ENCODE measurements at places on chromosomes 16 and 17. TPM values are rescaled to one million over a fixed set of nuclear protein-coding genes. Genes with fewer than 3 reads are reported as not detected.

DNA sequence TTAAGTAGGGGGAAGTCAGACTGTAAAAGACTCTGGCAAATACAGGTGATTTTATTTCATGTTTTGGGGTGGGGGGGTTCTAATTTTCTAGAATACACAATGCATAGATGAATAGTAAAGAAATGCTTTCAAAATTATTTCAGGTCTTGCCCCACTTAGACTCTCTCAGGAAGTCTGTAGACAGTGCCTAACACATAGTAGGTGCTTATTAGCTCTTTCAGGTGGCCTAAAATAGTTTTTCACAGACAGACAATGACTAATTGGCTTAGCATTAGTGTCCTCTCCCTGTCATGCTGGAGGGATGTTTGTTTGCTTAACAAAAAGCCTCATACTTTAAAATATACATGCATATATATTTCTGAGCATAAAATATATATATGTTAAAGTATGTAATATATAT, 366.0 kb downstream of the SOX9 start:
- DNase-seq, result no peak

GRCh38 chr17:49913226-49914095, 55.5 kb upstream of the DLX4 start:
- peak; percentile 40 for DNase-seq

GRCh38 chr17:48240122-48240521, 132.6 kb downstream of the SNX11 start:
- no peak for DNase-seq

DNA sequence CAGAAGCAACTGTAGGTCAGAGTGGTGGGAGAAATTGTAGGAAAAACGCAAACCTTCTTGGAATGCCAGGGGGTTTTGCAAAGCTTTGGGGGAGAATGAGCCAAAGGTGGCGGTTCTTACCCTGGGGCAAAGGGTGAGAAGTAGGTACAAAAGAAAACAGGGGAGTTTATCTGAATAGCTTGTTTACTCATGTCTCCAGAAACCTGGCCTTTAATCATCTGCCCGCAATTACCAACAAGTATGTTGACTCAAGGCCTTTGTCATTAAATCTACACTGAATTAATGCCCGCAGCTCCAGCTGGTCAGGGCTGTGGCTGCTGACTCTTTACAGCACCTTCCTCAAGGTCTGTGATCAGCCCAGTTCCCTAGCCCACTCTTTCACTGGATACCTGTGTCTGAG, 320.1 kb downstream of the CBLN1 start:
- peak; percentile 87 for DNase-seq

DNA sequence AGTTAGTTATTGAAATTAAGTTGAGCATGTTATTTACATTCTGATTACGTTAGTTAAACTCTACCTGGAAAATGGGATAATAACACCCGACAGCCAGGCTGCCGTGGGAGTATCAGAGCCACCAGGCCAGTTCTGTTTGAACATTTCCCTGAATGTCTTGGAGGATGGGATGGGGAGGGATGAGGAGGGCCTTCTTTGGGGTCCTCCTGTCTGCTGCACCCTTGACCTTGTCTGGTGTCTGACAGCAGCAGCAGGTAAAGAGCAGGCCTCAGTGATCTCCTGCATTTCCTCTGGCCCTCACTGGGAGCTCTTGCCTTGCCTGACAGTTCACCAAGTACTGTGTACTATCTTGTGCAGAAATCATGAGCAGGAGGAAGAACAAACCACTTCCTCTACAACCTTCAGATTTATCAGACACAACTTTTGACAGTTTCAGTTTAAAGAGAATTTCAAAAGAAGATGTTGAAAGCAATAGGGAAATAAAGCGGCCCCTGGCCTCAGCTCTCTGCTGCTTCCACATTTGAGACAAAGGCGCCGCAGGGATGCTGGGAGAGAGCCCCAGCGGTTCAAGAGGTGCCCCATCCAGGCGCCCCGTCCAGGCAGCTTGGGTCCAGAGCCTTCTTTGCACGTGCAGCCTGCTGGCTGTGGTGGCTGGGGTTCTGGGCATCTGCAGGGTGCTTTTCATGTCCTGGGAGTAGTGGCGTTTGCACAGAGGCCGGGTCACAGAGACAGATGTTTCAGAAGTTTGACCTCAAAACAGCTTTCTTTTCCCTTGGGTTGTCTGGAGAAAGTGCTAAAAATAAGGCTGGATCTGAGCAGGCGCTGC, 25.3 kb downstream of the CMIP start:
- DNase-seq, result no peak

DNA sequence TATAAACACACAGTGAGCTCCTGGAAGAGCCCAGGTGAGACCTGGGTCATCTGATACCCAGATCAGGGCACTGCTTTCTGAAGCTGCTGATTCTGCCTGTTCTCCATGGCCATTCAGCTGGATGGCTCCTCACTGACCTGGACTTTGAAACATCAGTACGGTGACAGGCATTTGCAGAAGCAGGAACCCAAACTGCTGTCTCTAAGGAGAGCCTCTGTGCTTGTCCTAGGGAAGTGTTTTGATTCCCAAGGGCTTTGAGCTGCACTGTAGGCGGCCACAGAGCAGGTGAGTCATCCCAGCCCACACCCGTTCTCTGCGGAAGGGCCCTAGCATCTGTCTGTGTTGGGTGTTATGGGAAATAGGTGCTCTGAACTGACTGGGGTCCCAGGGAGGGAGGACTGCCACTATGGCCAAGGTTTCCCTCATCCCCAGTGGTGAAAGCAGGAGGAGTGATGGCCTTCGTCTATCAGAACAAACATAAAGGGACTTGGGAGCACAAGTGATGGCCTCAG, 60.7 kb upstream of the ADCY9 start:
- DNase-seq, result peak; percentile 67

DNA sequence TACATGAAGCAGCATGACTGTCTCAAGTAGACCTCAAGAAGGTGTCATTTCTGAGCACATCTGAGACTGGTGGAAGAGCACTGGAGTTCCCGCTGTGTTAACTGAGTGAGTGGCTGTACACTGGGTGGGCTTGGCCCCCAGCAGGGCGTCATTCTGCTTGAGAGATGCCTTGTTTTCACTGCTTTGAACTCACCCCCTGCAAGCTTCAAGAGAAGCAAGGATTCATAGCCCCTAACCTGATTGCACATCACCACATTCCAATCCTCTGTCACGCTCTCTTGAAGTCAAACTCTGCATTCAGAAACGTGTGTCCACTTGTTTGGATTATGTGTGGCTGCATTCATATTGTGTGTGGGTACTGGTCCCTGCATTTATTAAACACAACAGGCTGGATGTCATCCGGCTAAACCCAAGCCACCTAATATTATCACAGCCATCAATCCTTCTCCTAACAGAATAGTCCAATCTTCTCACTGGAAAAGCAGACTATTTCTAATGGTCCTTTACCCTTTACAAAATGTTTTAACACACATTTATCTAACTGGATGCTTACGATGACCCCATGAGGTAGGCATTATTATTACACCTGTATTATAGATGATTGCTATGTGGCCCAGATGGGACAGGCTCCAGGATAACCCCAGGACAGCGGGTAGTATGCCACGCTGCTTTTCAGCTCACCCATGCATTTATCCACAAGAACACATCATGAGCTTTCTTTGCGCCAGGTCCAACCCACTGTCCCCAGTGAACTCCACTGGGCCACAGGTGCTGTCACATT, 76.3 kb downstream of the USP31 start:
- peak; percentile 97 for DNase-seq

NGFR gene
- 4.5 TPM for total RNA-seq

AOC2 gene
- 0.79 TPM for total RNA-seq

- DNase-seq, result peak; percentile 55
Measured at GRCh38 chr17:2181206-2181896, 122.2 kb downstream of the SMG6 start.

- DNase-seq, result peak; percentile 97
Measured at GRCh38 chr16:2835638-2836493, 5.8 kb downstream of the ZG16B start.

APOH gene
- total RNA-seq, result under 0.01 TPM

GRCh38 chr16:57609541-57610401, 18.7 kb upstream of the ADGRG1 start:
- DNase-seq, result no peak

HSDL1 gene
- total RNA-seq, result 36.3 TPM

DNA sequence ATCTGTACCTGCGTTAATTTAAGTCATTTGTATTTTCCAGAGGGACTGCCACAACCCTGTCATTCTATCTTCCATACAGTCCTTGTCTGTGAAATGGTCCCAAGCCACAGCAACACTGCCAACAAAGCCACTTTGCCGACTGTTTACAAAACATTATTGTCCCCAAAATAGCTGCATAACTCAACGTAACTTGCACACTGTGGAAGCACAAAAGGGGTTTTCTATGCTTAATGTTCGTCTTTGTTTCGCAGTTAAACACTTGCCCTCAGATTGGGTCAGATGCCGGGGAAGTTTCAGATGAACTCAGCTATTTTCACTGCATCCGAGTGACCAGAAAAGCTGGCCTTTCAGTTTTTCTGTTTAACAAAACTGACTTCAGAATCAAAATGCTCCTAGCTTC, 4.6 kb downstream of the SEC14L5 start:
- DNase-seq, result no peak

KRTAP1-1 gene
- not detected for total RNA-seq

TNS4 gene
- 27.1 TPM for total RNA-seq

- DNase-seq, result peak; percentile 76
Measured at GRCh38 chr16:68800257-68800875, 43.0 kb upstream of the TANGO6 start.

GRCh38 chr17:59530531-59530930, 34.9 kb upstream of the DHX40 start:
- DNase-seq, result no peak

PLCD3 gene
- 44.0 TPM for total RNA-seq

- no peak for DNase-seq
Measured at GRCh38 chr17:75544250-75544649, 18.8 kb downstream of the LLGL2 start.

MYH13 gene
- not detected for total RNA-seq

Measured in bronchial epithelial cell (primary cell).